Dermis microvascular lymphatic vessel endothelial cell (primary cell): ENCODE measurements at places on chromosomes 13 and 19. TPM values are rescaled to one million over a fixed set of nuclear protein-coding genes. Genes with fewer than 3 reads are reported as not detected.

The PLVAP gene
- total RNA-seq, result 5.9 and 21.2 TPM in 2 replicates

The KIR2DL1 gene
- not detected in 2 replicates for total RNA-seq

The RCBTB1 gene
- 18.6 and 30.1 TPM in 2 replicates for total RNA-seq

The ZNF222 gene
- 3.5 and 3.6 TPM in 2 replicates for total RNA-seq

The FCAR gene
- not detected in 2 replicates for total RNA-seq

The CBLC gene
- total RNA-seq, result 0.13 TPM in 1 of 2 replicates, not detected in the other

The CCDC169 gene
- total RNA-seq, result 0.63 and 1.3 TPM in 2 replicates

The PSG3 gene
- under 0.01 and 0.13 TPM in 2 replicates for total RNA-seq

The UBE2M gene
- total RNA-seq, result 60.4 and 80.1 TPM in 2 replicates

The LILRA1 gene
- total RNA-seq, result not detected in 2 replicates

The MICU2 gene
- total RNA-seq, result 26.3 and 32.9 TPM in 2 replicates

GRCh38 chr13:50082426-50083281, 67.4 kb downstream of the KCNRG start:
- no peak for DNase-seq

DNA sequence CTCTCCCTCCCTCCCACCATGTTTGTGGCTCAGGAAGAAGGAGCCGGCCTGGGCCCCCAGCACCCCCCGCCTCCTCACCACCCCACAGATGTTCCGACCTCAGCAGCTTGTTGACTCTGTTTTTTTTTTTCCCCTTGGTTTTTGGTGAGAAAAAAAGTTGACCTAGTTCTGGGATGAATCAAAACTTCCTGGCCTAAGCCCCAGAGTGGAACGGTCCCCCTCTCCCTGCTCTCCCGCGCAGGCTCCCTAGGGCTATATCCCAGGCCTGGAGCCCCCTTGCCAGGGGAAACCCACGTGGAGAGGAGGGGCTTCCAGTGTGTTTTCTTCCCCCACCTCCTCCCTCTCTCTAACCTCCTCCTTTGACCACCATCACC, 4.0 kb downstream of the COL5A3 start:
- DNase-seq, result no peak

- DNase-seq, result no peak
These were observed 238 bp downstream of the ZNF260 start for GRCh38 chr19:36527873-36528193.

- no peak for DNase-seq
These were observed 32.7 kb downstream of the VSTM1 start for GRCh38 chr19:54030895-54031586.

DNA sequence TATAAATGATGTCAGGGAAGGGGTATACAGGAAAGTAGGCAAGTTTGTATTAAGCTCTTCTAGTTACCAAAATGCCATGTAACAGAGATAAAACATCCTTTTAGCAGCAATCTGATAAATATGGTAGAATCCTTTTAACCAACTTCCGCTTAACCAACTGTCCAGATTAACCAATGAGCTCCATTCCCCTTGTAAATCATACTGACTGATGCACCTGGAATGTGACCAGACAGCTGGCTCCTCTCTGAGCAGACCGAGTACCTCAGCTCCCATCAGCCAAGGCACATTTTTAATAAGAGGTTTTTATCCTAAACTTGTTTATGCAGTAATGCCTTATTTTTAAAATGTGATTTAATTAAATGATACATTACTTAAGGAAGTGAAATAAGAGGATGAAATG, 66.4 kb downstream of the KLF12 start:
- DNase-seq, result no peak

DNA sequence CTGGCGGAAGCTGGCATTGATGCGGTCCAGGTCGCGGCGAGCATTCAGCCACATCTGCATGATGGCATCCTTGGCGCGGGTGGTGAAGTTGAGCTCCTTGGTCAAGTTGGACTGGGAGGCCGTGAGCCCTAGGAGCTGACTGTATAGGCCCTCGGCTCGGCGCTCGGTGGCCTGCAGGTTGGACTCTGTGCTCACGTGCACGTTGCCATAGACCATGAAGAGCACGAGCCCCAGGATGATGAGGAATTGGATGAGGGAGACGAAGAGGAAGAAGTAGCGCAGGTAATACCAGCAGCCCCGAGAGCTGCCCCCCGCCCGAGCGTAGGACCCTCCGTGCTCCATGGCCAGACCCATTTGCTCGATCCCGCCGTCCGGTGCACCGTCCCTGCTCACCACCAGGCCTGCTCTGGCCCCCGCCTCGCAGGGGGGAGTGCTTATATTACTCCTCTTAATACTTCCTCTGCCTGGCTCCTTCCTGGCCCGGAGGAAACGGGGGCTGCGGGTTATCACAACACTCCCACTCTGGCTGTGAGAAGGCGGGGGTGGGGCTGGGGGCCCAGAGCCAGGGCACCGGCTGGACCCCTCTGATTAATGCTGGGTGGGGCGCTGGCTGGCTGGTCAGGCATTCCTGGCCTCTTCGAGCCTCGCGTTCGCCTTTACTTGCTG, at the start of gene PLVAP:
TSS of gene PLVAP (minus strand) at position 408 of the 666 bp plus-strand sequence. CDS start at position 354, 54 bp downstream.
- DNase-seq, result peak; percentile 20

DNA sequence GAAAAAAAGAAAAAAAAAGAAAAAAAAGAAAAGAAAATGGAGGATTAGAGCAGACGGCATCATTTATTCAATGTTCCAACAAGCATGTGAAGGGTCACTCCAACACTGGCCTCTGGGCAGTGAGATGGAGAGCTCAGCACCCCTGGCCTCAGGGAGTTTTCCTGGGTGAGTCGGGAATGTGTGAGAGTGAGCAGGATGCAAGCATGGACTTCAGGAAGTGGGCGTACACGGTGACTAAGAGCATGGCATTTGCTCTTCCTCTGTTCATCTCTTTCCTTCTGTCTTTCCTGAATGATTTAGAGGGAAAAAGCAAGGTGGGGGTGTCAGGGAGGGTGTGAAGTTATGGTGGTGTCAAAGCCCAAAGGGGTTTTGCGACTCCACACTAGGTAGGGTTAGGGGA, 682 bp upstream of the CABP5 start:
- no peak for DNase-seq

- DNase-seq, result no peak
These were observed 19.2 kb downstream of the ATP4B start for GRCh38 chr13:113638806-113639205.

- DNase-seq, result no peak
These were observed 39.8 kb upstream of the SLC15A1 start for GRCh38 chr13:98792321-98792720.

DNA sequence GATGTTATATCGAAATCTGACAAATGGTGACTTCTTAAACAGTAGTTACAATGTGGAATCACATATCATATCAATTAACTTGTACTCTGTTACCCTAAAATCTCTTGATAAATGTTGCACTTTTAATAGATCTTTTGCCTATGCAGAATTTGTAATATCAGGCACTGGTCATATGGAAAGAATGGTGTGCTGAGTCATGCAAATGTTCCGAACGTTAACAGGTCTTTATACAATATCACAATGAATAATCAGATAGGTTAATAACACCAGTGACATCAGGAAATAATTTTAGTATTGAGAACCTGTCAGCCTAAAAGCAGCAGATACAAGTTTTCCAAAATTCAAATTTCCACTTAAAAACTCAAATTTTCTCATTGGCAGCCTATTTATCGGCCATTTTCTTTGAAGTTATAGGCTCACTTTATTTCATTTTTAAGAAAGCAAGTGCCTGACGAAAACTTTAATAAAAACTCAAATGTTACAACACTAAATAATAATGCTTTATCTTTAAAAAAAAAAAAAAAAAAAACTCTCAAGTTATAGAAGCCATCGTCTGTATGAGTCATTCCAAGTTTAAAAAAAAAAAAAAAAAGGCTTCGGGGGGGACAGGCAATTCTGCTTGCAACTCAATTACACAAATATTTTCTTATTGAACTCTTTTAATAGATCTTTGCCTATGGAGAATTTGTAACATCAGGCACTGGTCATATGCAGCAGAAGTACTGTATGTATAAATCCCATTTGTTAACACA, 180.9 kb downstream of the DIAPH3 start:
- peak; percentile 17 for DNase-seq

DNA sequence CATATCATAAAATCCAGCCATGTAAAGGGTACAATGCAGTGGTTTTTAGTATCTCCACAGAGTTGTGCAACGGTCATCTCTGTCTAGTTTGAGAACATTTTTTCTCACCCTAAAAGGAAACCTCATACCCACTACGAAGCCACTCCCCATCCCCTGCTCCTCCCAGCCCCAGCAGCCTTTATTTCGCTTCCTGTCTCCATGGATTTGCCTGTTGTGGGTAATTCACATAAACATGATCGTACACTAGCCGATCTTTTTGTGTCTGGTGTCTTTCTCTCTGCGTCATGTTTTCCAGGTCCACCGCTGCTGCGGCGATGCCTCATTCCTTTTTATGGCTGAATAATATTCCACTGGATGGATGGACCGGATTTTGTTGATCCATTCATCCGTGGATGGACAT, 28.6 kb downstream of the BICRA start:
- DNase-seq, result no peak

- DNase-seq, result no peak
These were observed at the start of gene B3GNT3 for GRCh38 chr19:17794731-17795494. TSS of gene B3GNT3 (plus strand) at chr19:17795138. CDS start at chr19:17807808, 12,670 bp downstream.

DNA sequence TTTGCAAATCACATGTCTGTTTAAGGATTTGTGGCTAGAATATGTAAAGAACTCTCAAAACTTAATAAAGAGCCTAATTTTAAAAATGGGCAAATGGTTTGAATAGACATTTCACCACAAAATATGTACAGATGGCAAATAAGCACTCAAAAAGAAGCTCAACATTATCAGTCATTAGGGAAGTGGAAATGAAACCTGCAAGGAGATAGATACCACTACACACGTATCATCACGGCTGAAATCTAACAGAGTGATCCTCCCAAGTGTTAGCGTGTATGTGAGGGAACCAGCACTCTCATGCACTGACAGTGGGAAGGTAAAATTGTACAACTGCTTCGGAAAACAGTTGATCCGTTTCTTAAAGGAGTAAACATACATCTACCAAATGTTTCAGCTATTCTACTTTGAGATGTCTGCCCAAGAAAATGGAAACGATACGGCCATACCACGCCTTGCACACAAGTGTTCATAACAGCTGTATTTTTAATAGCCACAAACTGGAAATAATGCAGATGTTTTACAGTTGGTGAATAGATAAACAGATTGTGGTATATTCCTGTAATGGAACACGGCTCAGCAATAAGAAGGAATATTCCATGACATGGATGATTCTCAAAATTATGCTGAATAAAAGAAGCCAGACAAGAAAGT, 14.5 kb downstream of the ARHGEF7 start:
- no peak for DNase-seq

- no peak for DNase-seq
These were observed 2.2 kb upstream of the KCTD12 start for GRCh38 chr13:76888421-76888820.

DNA sequence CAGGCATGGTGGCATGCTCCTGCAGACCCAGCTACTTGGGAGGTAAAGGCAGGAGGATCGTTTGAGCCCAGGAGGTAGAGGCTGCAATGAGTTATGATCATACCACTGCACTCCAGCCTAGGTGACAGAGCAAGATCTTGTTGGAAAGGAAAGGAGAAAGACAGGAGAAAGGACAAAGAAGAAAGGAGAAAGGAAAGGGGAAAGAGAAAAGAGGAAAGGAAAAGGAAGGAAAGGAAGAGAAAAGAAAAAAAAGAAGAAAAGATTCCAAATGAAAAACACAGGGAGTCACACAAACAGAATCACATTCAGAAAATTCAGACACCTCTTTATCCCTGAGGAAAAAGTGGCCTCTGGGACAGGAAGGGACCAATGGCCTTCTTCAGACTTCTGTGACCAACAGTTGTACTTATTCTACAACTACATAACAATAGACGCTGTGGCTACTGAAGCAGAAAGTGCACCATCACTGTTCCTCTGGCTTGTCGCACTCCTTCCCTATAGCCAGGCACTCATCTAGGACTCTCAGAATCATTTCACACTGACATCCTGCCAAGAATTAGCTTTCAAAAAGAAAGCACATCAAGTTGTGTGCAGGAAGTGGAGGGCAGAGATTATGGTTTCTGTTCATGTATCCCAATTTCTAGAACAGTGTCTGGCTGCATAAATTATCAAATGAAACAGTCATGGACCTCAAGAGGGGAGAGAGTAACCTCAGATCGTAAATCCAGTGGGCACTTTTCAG, 5.9 kb downstream of the MTMR6 start:
- no peak for DNase-seq

- DNase-seq, result no peak
These were observed 192.1 kb upstream of the GPR12 start for GRCh38 chr13:26952551-26953143.

DNA sequence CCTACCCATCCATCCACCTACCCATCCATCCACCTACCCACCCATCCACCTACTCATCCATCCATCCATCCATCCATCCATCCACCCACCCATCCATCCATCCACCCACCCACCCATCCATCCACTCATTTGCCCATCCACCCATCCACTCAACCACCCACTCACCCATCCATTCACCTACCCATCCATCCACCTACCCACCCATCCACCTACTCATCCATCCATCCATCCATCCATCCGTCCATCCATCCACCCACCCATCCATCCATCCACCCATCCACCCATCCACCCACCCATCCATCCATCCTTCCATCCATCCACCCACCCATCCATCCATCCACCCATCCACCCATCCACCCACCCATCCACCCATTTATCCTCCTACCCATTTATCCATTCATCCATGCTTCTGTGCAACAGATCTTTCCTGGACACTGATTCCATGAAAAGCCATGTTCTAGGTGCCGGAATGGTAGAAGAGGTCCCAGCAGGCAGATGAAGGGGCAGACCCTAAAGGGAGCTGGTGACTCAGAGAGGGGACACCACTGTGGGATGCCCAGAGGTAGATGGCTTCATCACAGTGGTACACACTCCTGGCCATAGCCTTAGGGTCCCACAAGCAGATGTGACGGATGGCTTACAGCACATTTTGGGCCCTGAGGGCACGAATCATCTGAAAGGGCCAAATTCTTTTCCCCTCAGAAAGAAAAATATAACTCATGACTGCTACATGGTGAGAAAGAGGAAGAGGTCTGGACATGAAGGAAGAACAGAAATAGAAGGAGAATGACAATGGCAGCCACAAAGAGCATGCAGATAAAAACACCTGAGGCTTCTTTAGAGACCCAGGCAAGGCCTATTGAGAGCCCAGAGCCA, 76.0 kb downstream of the KCTD15 start:
- no peak for DNase-seq

DNA sequence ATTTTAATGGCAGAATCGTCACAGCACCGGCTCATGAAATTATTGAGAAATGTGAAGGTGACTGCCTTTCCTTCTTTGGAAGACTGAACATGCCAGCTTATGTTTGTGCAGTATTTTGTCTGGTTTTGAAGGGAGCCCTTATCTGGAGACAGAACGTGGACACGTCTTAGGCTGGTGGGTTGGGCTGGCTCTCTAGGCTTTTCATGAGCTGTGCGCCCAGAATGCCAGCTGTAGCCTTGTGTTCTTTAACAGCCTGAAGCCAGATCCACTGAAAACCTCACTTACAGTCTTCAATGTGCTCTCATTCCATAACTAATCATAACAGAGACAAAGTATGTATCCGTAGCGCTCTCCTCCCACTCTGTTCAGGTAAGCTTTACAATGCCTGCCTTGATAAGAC, 184.4 kb upstream of the HTR2A start:
- no peak for DNase-seq

DNA sequence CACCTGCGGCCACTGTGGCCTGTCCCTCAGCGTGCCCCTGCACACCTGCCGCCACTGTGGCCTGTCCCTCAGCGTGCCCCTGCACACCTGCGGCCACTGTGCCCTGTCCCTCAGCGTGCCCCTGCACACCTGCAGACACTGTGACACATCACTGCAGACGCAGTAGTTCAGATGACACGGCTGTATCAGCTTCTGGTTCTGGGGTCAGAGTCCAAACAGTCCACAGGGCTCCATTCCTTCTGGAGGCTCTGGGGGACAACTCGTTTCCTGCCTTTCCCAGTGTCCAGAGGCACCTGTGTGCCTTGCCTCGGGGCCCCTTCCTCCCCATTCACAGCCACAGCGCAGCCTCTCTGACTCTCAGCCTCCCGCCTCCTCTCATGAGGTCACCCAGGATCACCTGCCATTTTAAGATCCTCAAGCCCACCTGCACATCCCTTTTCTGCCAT, 5.5 kb downstream of the SF3A2 start:
- DNase-seq, result no peak
